ENCODE measurements at places on chromosomes 11 and 22.

DNA sequence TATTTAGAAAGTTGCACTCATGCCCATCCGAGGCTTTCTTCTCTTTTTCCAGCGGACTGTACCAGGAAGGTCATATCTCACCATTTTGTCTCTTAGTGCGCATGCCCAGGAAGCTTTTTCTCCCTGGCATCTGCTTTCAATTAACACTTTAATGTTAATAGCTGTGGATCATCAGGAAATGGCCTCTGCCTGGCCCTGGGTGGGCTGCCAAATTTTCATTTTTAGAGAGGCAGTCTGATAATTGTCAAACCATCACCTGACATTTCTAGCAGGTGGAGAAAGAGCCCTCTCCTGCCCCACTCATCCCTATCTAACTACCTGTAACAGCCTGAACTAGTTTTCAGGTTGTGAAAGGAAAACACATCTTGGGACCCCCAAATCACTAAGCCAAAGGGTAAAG is 257.4 kb upstream of the LRRC4C start:
- no peak for DNase-seq

DNA sequence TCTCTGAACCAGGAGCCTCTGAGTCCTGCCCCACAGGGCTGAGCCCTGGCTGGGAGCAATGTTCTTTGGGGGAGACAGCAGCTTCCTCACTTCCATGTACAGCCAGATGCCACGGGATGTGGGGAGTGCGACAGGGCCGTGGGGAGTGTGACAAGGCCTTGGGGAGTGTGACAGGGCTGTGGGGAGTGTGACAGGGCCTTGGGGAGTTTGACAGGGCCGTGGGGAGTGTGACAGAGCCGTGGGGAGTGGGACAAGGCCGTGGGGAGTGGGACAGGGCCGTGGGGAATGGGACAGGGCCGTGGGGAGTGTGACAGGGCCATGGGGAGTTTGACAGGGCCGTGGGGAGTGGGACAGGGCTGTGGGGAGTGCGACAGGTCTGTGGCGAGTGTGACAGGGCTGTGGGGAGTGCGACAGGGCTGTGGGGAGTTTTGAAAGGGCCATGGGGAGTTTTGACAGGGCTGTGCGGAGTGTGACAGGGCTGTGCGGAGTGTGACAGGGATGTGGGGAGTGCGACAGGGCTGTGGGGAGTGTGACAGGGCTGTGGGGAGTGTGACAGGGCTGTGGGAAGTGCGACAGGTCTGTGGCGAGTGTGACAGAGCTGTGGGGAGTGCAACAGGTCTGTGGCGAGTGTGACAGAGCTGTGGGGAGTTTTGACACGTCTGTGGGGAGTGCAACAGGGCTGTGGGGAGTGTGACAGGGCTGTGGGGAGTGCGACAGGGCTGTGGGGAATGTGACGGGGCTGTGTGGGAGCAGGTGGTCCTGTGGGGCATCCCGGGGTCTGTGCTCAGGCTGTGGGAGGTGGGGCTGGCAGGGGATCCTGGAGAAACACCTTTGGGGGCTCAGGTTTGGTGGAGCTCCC is 6.6 kb upstream of the KRTAP5-6 start:
- DNase-seq, result no peak

- no peak for DNase-seq
These were observed 63.3 kb upstream of the OR5AN1 start for GRCh38 chr11:59295435-59295834.

DNA sequence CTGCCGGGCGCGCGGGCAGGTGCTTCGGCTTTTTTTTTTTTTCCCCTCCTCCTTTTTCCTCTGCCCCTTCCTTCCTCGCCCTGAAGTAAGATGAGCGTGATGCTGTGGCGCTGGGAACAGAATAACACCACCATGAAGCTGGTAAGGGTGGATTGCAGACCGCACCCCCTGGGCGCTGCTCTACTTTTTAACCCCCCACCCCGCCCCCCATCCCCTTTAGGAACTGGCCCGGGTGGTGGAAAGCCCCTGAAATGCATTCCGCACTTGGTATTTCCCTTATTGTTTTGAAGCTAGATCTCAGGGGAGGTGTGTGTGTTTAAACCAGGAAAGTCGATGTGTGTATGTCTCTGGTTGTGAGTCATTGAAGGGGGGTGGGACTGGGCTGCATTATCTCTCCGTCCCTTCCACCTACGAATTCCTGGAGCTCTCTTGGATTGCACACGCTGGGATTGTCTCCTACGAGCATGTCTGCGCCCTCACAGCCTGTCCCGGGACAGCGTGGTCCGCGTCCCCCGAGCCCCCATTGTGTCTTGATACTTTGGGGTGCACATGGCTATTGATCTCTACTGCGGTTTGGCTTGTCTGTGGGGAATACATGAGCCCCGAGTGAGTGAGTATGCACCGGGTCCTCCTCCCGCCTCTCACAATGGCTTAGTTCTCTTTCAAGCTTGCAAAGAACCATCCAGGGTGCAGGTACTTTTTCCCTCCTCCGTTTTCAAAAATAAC is 64.9 kb downstream of the NAV2 start:
- no peak for DNase-seq

- no peak for DNase-seq
These were observed 193.4 kb upstream of the BLID start for GRCh38 chr11:122309262-122309925.

DNA sequence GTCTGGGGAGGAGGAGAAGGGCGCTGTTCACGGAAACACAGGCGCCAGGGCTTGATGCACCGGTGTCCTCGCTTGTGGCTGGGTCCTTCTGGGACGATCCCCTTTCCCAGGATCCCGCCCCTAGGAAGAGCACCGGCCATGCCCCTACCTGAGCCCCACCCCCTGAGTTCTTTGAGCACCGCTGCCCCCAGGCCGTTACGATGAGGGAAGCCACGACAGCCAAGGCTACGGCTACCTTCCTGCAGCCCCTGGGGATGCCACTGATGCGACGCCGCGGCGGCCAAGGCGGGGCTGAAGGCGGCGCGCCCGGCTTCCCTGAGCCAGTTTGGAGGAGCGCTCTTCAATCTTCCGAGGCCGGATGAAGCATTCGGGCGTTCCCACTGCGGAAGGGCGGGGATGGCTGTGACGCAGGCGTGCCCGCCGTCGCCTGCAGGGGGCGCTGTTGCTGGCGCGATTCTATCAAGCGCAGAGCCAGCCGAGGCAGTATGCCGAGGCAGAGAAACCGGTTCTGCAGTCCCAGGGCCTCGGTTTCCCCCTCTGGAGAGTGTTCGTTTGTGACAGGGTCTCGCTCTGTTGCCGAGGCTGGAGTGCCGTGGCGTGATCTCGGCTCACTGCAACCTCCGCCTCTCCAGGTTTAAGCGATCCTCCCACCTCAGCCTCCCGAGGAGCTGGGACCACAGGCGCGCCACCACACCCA is 9.7 kb upstream of the NEFH start:
- peak; percentile 38 for DNase-seq

DNA sequence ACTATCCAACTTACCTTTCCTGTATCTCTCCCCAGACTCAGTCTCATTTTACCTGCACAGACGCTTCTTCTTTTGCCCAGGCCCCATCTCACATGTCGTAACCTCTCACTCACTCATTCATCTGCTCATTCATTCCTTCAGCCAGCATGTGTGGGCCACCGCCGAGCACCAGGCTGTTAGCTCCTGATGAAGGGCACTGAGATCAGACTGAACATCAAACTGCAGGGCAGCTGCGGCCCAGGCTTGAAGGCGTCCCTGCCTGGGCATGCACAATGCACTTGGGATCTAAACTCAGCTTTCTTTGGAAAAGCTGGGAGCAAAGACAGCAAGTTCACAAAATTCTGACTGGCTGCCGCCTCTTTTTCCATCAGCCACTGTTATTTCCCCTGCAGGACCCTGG is 1456.3 kb downstream of the BRD1 start:
- DNase-seq, result no peak

DNA sequence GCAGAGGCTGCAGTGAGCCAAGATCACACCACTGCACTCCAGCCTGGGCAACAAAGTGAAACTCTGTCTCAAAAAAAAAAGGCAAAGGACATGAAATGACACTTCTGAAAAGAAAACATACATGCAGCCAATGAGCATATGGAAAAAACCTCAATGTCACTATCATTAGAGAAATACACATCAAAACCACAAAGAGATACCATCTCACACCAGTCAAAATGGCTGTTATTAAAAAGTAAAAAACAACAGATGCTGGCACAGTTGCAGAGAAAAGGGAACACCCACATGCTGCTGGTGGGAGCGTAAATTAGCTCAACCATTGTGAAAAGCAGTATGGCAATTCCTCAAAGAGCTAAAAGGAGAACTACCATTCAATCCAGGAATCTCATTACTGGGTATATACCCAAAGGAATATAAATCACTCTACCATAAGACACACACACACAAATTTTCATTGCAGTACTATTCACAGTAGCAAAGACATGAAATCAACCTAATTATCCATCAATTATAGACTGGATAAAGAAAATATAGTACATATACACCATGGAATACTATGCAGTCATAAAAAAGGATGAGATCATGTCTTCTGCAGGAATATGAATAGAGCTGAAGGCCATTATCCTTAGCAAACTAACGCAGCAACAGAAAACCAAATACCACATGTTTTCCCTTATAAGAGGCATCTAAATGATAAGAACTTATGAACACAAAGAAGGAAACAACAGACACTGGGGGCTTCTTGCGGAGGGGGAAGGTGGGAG is 15.7 kb upstream of the C11orf58 start:
- DNase-seq, result no peak

DNA sequence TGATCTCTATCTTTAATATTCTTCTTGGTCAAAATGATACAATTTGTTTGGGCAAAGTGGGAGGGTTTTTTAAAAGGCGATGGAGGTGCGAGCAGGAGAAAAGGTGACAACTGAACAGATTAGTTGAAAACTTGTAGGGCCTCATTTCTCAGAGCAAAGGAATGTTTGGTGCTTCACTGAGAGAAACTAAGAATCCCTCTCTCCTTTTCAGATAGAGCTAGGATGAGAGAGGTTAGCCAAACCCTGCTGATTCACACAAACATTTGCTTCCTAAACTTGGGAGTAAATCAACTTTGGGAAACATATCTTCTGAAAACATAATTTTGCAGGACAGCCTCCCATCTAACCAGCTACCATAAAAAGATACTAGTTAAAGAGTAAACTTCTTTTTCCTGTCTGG is 57.0 kb downstream of the PHF21A start:
- no peak for DNase-seq

DNA sequence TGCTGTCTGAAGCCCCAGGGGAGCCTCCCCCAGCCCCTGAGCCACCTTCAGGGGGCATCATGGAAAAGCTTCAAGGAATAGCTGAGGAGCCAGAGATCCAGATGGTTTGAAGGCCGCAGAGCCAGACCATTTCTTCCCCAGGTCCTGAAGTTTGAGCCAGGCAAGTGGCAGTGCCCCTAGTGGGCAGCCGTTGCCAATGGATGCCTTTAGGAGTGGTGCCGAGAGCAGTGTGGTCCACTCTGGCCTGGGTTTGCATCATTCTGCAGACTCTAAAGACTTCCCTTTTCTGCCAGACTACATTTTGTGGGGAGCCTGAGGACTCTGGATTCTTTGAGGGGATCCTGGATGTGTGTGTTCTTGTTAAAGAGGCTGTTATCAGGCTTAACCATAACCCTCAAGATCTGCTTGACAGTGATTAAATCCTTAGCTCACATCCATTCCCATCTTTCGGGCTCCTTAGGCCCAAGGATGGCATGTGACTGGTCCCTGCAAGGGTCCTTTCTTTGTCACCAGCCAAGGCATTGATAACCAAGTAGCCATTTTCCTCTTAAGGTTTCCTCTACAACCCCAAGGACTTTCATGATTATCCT is 13.1 kb downstream of the HINFP start:
- peak; percentile 30 for DNase-seq

DNA sequence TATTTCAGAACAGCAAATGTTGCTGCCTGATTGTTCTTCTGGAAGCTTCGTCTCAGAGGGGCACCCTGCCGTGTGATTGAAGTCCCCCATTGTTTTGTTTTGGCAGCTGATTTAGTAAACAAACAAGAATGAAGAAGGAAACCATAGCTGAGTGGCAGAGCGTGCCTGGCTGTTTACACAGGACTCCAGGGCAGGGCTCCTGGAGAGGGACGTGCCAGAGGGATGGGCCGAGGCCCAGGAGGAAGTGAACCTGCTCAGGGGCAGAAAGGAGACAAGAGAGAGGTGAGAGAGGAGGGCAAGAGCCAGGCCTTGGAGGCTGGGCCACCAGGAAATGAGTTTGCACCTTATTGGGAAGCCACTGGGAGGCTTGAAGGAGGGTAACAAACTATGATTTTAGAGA is 85.5 kb upstream of the B3GAT1 start:
- DNase-seq, result no peak

- no peak for DNase-seq
These were observed 65.7 kb downstream of the SGSM1 start for GRCh38 chr22:24871611-24872205.

GRCh38 chr11:64753019-64753379 is 6.8 kb downstream of the PYGM start:
- DNase-seq, result no peak

GRCh38 chr11:330694-331357 is 10.2 kb upstream of the IFITM3 start:
- no peak for DNase-seq

DNA sequence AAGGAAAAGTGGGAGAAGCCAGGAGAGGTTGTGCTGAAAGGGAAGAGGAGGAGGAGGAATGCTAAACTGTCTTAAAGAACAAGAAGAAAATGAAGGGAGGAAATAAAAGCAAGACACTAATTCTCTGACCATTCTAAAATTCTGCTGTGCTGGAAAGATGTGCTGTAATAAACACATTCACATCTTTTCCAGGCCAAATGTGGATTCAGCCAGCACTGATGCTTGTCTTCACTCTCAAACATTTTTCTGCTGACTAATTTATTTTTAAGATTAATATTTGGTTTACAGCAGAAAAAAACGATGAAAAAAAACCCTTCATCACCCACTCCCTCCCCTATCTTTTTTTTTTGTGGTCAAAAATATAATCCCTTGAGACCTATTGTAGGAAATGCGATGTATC is 223.6 kb downstream of the SWAP70 start:
- no peak for DNase-seq

DNA sequence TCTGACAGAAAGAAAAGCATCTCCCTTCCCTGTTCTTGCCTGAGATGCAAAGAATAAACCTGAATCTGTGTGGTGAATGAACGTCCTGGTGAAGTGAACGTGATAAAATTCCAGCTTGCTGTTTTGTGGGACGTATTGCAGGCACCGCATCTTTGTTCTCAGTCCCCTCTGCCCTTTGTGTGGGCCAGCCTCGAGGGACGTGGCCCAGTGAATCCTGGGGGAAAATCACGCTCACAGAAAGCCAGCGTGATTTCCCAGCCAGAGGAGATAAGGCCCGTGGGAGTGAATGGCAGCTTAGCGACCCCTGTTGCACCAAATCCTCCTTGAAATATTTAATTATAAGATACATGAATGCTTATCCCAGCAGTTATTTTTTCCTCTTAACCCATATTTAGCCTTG is 129.1 kb downstream of the COMMD9 start:
- DNase-seq, result no peak

- no peak for DNase-seq
These were observed 8.3 kb downstream of the KRTAP5-11 start for GRCh38 chr11:71574418-71574817.

- no peak for DNase-seq
These were observed 4.1 kb downstream of the BDNF start for GRCh38 chr11:27696115-27696514.

- DNase-seq, result no peak
These were observed 95.3 kb upstream of the FGF3 start for GRCh38 chr11:69914286-69915150.
